ENCODE measurements at places on chromosomes 13 and 19. TPM values are rescaled to one million over a fixed set of nuclear protein-coding genes. Genes with fewer than 3 reads are reported as not detected.

Gene ALOX5AP
- 1.2 TPM for total RNA-seq

Gene SHISA2
- total RNA-seq, result 65.7 TPM

DNA sequence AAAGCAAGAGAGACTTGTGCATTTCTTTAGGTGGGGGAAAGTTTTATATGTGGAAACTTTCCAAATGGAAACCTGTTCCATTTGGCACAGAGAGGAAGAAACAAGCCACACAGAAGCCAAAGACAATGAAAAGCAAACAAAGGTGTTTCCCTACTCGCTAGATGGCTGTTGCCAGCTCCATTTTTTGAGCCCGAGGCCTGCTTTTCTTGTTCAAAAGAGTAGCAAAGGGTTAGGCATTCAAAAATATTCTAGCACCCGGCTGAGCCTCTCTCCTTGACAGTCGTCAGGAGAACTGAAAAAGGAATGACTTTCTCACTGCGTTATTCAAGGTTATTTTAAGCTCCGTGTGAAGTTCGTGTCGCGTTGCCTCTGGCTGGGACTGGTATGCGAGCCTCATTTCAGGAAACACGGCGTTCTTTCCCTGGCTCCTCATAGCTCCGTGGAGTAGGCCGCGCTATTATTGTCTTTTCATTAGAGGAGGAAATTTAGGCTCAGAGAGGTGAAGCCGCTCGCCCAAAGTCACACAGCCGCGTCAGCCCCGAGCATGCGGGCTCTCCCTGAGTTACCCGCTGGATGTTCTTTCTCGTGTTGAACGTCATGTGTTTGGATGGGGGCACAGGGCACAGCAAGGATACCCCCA, 7.6 kb downstream of the TRPM4 start:
- DNase-seq, result no peak

DNA sequence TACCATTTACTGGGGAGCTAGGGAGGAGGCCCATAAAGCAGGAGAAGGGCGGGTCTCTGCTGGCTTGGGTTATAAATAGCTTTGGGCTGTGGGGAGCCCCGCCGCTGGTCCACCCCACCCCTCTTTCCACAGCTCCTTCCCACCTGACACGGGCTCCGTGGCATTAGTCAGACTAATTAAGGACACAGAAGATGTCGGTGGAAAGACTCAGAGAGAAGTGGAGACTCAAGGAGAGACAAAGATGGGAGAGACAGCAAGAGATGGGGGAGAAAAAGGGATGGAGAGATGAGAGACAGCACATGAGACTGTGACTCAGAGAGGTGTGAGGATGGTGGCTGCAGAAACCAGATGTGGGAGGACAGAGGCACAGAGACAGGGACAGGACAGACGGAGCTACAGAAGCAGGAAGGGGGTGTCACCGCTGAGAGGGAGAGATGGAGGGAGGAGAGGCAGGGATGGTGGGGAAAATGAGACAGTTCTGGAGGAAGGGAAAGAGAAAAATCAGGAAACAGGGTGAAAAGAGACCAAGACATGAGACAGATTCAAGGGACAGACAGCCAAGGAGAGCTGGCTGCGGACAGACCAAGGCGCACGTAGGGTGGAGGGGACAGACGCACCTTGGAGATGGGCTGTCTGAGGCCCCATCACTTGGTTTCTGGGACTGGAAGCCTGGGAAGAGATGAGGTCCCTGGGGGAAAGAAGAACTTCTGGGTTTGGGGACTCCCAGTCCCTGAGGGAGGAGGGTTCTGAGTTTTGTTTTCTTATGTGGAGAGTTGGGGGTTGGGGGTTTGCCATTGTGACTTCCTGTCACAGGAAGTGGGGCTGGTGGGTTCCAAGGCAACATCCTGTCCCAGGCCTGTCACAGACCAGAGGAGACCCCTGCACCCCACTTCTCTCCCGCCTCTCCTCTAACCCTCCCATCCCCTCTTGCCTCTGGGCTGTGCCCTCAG, 4.1 kb downstream of the ARHGEF1 start:
- no peak for DNase-seq

- DNase-seq, result peak; percentile 68
Measured at GRCh38 chr19:53254411-53255341, at the start of gene ZNF677. TSS of gene ZNF677 (minus strand) at chr19:53254873. CDS start at chr19:53251550, 3,323 bp downstream.

Data from LHCN-M2 (cell line).